ENCODE measurements at places on chromosomes 6 and 20.

GRCh38 chr20:61299104-61299503, 47.0 kb downstream of the CDH4 start:
- DNase-seq = no peak

GRCh38 chr6:11410539-11411307, 126.8 kb upstream of the TMEM170B start:
- no peak for DNase-seq

GRCh38 chr6:22236626-22237414, 60.0 kb downstream of the PRL start:
- peak; percentile 79 for DNase-seq

DNA sequence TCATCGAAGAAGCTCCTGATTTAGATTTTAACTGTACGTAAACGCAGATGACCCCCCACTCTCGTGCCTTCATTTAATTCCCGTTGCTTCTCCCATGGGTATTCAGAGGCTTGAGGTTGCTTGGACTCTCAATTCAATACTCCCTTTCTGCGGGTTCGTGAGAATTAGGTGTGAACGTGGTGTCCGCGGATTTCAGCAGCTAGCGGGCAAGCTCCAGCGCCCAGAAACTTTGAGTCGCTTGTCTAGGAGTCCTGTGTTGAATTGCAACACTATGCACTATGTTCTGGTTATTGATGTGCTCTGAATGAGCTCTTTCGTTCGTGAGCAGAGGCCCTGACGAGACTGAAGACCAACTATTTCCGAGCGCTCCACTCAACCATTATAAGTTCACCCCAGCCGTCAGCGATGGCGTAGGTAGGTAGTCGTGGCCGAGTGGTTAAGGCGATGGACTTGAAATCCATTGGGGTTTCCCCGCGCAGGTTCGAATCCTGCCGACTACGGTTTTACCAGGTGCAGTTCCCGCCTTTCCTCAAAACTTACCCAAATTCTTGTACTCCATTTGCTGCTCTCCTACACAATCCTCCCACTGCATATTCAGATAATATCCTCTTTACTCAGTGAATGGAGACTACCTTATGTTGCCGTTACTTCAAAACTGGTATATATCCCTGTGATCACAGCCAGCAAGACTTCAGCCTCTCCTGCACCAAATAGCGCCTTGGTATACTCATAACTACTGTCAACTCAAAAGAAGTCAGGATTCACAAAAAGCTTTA, 72.6 kb upstream of the ZNF184 start:
- DNase-seq = peak; percentile 23

DNA sequence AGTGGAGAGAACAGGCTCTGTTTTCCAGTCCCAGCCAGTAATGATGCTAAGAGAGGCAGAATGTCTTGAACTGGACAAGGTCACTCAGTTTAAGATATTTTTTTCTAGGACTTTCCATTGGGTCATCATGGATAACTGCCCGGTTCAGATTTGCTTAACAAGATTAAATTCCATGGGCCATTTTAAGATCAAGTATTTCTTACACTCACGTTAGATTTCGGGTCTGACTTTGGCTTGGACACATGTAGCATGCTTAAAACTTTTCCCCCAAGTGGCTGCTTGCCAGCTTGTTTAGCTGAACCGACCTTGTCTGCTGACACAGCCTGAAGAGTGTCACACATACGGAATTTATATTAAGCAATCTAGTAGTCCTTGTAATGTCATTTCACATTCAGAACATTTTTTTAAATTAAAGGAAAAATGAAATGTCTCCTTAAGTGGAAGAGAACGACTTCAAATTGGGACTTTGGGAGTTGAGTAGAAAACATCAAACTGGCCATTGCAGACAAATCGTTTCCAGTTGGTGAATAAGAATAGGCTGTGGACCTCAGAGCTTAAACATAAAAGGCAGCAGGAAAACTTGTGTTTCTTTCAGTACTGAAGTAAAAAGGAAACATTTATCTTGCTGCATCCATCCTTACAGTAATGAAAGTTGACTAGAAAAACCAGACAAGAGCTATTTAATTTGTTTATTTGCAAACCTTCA, 29.0 kb downstream of the ARMC2 start:
- peak; percentile 98 for DNase-seq

DNA sequence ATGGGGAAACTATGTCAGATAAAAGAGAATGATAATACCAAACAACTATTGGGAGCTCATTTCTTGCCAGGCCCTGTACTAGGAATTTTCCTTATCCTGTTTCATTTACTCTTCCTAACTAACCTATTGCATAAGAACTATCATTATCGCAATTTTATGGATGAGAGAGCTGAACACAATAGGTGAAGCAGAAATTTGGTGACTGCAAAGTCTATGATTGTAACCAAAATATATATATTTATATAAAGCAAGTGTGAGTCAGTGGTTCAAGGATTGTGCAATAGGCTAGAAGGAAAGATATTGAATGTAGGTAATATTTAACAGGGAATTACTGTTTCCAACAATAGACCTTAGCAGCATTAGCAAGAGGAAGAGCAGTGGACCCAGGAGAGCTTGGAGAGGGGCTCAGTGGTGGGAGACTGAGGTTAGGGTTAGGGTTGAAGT, 181.1 kb upstream of the TENT5A start:
- no peak for DNase-seq

DNA sequence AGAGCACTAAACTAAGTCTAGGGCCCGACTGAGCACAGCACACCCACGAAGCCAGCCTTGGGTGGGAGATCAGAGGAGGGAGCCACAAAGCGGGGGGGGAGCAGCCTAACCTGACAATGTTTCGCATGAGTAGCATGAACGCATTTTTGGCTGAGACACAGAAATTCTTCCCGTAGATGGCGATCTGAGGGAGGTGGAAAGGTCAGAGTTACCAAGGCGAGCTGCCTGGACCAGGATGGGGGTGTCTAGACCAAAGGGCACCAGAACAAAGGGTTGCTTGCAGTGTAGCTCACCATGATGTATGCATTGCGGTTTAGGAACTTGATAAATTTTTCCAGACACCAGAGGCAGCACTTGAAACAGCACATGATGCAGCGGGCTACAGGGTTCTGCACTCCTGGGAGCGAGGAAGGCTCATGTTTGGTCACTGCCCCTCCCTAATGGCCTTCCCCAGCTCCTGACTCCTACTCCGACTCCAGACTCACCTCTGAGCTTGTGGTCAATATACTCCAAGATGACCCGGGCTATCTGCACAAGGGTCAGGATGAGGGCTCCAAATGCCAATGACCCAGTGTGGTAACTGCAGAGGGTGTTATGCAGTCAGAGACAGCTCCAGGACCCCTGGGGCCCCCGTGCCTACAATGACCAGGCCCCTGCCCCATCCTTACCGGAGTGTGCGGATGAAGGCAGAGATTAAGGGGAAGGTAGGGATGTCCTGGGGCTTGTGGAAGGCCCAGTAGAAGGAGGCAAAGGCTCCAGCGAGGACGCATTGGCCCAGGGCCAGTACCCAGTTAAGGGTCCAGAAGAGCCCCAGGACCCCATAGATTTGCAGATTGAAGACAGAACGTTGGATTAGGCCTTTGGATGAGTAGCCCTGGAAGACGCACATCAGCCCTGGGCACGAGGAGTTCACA, 2.8 kb upstream of the NEU1 start:
- no peak for DNase-seq

DNA sequence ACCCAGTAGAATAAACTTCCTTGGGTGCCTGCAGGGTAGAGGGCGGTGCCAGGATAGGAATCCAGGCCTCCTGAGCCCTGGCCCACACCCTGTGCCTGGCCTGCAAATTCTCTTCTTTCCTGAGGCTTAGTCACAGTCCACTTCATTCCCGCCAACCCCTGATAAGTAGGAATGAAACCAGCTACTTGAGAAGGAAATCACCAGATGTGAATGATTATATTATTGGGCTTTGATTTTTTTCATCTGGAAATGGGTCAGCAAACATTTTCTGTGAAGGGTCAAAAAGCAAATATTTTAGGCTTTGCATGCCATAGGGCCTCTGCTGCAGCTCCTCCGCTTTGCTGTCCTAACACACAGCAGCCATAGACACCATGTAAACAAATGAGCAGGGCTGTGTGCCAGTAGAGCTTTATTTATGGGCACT, 50.2 kb downstream of the STK35 start:
- peak; percentile 84 for DNase-seq
